ENCODE measurements at places on chromosomes 1 and 21.
A peak's percentile ranks its signal among the peaks of the same experiment; 100 is the strongest.

DNA sequence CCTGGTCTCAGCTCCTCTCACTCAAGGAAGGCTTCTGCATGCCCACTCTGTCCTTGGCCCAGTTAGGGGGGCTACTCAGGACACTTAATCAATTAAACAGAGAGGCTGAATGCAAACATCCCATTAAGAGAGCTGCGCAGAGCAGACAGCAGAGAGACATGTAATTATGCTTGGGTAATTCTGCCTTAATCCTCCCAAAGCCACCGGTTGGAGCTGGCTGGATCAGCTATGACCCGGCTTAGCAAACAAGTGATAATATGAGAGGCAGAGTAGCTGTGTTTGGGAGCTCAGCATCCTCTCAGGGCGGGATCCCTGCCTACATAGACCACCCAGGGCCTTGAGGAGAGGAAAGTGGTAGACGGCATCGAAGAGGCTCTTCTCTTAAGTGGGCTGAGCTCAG, 183.2 kb downstream of the GRIK3 start:
- no peak for DNase-seq

DNA sequence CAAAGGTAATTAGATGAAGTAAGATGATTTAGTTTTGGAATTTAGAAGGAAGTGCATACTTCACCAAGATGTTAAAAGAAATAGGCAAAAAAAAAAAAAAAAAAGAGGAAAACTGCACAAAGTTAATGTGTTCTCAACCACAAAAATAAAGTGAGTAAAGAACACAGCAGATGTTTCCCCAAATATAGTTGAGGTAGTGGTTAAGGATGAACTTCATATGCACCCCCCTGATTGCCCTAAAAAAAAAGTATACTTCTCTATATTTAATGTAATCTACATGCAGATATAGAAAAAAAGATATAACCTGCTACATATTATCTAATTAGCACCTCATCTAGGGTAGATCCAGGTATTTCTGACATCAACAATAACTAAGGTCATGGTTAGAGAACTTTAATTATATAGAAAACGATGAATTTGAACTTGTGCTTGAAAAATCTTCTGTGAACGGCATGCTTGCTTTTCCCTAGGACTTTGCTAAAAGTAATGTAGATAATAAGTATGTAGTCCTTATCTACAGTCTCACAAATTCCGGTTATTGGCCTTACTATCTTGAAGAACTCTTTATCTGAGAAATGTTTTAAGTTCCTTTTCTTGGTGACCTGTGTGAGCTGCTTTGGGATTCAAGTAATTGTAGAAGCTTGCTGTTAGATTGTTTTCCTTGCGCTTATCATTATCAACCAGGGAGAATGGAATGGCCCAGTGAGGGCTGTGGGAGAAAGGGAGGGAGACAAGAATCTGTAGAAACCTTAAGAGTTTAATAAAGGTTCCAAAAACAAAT, 70.1 kb upstream of the LRRC7 start:
- DNase-seq = no peak

DNA sequence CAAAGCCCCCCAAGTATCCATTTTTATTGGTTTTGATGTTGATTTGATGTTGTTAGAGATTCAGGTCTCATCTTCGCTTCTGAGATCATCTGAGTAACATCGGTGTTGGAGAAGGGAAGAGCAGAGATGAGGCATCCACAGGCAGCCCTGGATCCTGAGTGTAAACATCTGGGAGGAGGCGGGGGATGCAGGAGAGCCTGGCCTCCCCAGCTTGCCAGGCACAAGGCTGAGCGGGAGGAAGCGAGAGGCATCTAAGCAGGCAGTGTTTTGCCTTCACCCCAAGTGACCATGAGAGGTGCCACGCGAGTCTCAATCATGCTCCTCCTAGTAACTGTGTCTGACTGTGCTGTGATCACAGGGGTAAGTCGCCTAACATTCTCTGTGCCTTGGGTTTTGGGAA, at the start of gene PROK1:
Gene PROK1, plus strand, starts transcription at position 221 of the 400 bp plus-strand sequence. Its CDS starts 68 bp downstream, at position 289.
- no peak for DNase-seq

- no peak for DNase-seq
These were observed 21.0 kb downstream of the SDE2 start for GRCh38 chr1:225977937-225978748.

- DNase-seq = no peak
These were observed 13.5 kb downstream of the SHISA4 start for GRCh38 chr1:201902198-201902597.

DNA sequence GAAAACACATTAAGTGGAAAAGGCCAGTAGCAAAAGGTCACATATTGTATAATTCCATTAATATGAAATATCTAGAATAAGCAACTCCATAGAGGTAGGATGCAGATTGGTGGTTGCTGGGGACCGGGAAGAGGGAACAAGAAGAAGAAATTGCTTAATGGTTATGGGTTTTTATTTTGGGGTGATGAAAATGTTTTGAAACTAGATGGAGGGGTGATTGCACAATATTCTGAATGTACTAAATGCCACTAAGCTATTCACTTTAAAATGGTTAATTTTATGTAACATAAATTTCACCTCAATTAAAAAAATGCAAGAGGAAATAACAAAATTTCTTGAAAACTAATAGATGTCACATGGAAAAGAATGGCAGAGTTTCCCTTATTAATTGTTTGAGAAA, 6.7 kb downstream of the KIAA0040 start:
- no peak for DNase-seq

- no peak for DNase-seq
These were observed 469.5 kb downstream of the MATN1 start for GRCh38 chr1:30253807-30254440.

DNA sequence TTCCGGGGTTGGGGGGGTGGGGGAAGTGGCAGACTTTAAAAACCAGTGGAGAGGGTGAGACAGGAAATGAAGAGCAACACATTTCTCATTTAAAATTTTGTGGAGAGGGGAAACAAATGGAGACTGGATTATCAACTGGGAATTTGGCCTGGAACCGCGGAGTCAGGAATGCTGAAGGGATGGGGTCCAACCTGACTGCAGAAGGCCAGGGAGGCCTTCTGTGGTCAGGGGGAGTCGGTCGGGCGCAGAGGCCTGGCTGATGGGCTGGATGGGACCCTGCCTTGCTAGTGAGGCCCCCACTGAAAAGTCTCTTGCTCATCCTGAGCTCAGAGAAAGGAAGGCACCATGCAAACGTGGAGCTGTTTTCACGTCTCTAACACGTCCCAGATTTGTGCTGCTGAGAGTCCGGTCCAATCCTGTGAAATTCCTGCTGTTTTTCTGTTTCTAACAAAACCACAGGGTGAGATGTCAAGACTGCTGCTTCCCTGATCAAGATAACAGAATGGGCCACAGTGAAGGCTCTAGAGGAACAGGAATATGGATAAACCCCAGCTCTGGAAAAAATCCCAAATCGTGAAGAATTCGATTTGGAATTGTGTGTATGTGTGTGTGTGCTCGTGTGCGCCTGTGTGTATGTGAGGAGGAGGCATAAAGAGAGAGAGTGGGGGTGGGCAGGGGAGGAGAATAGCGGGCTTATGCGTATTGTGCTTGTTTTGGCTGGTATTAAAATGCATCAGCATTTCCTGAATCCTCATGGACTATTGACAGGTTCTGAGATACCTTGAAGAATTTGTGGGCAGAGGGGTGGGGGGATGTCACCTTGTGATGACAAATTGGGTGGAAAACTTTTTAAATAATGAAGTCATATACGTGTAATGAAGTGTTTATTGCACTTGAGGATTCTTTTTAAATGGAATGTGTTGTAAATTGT, 117.4 kb downstream of the NGF start:
- no peak for DNase-seq

- no peak for DNase-seq
These were observed 1.2 kb upstream of the LPGAT1 start for GRCh38 chr1:211831558-211832323.

DNA sequence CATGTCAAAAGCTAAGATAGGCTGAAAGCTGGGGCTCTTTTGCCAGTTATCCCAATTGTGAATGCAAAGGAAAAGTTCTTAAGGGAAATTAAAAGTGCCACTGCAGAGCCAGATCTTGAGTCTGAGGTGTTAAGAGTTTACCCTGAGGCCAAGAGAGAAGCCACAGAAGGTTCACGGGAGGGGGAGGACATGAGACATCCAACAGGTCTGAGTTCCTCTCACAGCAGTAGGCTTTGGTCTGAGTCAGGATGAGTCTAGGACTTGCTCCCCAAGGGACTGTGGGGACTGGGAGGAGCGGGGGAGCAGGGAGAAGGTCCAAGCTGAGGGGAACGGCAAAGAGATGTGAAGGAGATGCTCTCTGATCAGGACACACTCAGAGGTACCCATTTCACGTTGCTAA, 411.2 kb upstream of the CAMK1G start:
- DNase-seq = no peak

- DNase-seq = no peak
These were observed 165.9 kb downstream of the PCBP3 start for GRCh38 chr21:45809421-45809820.

DNA sequence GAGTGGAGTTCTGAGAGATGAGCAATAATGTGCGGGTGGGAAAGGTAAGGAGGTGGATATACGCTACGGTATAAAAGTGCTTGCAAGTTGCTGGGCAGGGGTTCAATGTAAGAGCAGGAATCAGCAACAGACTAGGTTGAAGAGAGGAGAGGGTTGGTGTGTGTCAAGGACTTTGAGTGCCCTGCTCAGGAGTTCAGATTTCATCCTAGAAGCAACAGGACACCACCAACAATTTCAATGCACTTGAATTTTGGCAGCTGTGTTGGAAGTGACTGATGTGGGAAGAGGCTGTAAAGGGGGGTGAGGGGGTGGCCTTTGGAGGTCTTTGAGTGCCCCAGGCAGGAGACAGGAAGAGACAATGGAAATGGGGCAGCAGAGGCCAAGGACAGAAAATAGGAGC, 57.3 kb downstream of the RHOU start:
- DNase-seq = no peak

DNA sequence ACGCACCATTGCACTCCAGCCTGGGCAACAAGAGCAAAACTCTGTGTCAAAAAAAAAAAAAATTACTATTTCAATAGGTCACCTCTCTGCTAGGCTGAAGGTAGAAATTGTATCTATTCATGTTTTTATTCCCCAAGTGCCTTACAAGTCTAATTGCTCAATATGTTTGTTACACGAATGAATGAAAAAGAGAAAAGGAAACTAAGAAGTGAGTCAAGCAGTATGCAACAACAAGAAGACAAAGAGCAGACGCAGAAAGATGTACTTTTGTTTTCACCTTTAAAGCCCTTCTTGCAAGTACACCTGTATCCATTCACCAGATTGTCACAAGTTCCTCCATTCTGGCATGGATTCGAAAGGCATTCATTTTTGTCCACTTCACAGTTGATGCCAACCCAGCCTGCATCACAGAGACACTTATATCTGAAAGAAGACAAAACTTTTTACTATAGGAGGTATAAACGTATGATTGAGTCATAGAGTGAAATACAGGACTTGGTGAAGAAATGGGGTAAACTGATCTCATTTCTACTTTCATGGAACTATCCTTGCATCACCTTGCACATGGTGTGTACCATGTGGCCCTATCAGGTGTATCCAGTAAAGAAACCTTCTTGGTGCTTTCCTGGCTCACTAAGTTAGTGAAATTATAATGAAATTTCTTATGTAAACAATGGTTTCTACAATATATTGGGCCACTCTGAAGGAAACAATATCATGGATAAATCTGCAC, 57.1 kb upstream of the ADAM30 start:
- DNase-seq = no peak

DNA sequence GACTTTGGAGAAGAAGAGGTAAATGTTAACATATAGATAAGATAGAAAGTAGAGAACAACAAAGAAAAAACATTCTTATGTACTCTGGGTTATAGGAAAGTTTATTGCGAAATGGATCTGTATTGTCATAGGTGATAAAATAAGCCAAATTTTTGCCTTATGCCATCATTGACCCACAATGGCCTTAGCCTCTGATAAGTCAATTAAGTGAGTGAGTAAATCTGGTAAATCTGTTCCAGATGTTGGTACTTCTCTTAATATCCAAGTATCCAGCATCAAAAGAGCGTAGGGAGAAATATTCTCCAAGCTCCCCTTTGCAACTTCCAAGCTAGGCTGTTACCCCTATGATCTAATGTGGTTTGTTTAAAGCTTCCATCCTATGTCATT, 38.3 kb upstream of the CLCA4 start:
- DNase-seq = no peak

DNA sequence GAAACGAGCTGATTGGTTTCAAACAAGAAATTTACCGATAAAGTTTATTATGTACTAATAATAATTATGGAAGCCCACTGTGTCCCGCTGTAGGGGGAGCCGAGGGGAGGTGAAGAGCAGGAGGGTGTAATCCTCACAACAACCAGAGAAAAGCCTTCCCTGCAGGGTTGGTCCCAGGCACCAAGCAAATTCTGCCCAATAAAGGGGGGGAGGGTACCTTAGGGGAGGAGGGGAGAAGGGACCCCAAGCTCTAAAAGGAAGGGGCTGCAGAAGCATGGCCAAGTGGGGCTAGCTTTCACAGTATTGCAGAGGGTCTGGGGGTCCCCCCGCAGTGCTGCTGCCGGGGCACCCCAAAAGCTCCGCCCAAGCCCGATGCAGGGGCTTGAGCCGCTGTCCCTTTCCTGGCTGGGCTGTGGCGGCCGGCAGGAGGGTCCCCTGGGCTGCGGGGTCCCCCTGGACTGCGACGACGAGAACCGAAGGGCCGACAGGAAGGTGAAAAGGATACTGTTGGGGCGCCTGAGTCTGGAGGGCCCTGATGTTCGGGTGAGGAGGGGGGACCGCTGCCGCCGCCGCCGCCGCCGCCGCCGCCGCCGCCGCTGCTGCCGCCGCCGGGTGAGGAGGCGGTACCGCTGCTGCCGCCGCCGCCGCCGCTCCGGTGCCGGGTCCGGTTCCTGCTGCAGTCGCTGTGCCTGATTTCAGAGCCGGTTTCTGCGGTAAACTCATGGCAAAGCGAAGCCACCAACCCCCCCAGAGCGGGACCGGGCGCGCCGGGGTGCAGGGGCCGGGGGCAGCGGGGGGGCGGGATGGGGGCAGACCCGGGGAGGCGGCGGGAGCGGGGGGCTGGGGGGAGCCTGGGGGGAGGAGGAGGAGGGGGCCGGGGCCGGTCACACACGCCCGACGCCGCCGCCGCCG, 771 bp downstream of the EIF4G3 start:
- peak; percentile 14 for DNase-seq

GRCh38 chr1:215932558-215932957, 365.5 kb downstream of the KCTD3 start:
- DNase-seq = no peak

GRCh38 chr1:246335151-246335550, 171.9 kb downstream of the SMYD3 start:
- no peak for DNase-seq

DNA sequence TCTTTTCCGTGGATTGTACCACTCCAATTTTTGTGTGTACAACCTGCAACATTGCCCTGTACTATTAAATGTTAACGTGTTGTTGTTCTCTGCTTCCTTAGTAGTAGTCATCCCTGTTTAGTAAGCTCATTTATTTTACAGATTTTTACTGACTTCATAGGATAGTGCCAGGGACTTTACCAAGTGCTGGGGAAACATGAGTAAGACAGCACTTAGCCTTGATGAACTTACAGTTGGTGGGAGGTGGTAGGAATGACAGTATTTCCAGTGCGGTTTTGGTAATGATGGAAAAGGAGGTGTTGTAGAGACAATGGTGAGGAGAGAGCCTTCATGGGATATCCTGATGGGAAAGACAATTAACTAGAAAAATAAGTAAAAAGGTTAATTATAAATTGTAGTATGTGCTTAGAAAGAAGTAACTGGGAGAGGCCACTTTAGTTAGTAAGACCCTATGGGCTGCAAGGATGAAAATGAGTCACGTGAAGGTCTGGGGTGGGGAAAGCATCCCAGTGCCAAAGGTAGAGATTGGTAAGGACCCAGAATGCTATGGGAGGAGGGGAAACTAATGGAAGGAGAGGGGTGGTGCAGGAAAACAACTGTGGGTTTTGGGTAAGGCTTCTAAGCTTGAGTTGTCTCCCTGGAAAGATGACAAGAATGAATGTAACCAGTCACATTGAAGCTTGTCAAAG, 1.7 kb downstream of the RLF start:
- no peak for DNase-seq
